ENCODE measurements at places on chromosomes 12 and 14.

DNA sequence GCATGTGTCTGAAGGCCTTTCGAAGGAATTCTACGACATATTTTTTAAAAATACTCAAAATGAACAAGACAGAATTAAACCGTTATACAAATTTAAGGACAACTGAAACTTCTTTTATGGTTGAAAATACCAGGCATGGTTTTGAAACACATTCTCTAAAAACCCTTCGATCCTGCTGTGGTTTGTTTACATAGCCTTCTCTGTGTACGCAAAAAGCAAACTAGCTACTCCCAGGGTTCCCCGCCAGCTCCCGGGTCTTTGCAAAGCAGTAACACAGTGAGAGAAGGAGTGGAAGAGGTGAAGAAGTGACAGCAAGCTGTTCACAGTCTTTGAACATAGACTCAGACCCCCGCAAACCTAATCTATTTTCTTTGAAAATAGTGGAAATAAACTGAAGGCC is 2.2 kb upstream of the TC2N start:
- no peak for DNase-seq

- no peak for DNase-seq
Observed at GRCh38 chr12:109779382-109779781, 53.8 kb downstream of the TRPV4 start.

- peak; percentile 46 for DNase-seq
Observed at GRCh38 chr12:121223292-121224285, 13.7 kb downstream of the P2RX4 start.

DNA sequence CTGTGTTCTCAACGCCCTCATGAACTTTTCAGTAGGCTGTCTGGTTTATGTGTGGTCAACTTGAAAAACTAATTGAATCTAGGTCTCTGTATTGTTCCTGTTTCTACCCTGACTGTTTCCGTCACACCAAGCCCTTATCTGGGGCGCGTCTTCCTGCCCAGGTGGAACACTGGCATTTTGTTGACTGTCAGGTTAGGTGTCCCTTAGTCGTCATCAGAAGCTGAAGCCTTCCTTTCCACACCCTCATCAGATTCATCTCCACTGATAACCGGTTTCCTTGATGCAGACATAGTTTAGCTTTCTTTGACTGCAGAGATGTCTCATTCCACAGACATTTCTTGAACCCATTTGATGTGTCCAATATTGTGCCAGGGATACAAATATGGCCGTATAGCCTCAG is 96.5 kb downstream of the DUSP16 start:
- peak; percentile 90 for DNase-seq

DNA sequence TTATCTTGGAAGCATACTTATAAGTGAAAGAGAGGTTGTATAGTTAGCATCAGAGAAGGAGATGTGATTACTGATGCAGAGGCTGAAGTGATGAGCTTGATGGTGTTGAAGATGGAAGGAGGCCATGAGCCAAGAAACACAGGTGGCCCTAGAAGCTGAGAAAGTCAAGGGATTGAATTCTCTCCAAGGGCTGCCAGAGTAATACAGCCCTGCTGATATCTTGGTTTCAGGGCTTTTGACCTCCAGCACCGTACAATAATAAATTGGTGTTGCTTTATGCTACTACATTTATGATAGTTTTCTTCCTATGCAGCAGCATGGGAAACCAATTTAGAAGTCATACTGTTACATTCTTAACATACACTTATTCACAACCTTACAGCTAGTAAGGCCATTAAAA is 1133.3 kb downstream of the AACS start:
- no peak for DNase-seq

DNA sequence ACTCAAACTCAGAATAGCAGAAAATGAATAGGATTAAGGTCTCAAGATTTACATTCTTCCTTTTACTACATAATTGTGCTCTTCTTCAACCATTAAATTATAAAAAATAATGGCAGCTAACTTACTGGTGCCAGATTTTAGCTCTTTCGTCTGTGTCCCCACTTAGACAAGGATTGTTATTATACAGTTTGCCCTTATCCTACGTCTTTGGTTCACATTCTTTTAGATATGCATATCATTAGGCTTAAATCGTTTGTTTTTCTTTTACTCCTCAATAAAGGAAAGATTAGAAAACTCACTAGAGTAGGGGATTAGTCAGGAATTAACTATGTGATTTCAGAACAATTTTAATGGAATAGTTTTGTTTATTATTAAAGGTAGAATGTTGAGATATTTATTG is 129.6 kb upstream of the GARIN2 start:
- DNase-seq: no peak

DNA sequence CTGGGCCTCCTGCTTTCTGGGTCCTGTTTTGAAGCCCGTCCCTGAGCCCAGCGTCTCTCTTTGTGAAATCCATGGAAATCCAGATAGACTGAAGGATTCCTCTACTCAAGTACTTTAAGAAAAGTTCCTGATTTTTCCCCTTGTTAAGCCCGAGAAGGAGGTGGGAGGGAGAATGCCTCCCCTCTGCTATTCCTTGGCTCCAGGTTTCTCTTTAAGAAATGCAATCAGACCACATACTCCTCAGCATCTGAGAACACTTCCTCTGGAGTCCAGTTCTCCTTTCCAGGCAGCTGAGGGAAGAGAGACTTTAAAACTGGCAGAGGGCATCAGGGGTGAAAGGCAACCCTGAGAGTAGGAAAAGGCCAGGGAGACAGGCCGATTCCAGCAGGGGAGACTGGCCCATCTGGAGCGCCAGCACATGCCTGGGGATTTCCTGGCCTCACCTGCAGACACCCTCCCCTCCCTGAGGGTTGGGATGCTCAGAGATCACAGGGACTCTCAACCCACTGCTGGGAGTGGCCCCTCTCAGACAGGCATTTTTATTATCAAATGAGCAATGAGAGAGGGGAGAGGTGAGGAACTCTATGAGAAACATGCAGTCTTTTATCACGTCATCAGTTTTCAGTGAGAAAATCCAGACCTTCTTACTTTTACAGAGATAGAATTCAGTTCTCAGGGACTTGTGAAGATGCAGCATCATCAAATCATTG is 2.0 kb upstream of the EMP1 start:
- DNase-seq: no peak

DNA sequence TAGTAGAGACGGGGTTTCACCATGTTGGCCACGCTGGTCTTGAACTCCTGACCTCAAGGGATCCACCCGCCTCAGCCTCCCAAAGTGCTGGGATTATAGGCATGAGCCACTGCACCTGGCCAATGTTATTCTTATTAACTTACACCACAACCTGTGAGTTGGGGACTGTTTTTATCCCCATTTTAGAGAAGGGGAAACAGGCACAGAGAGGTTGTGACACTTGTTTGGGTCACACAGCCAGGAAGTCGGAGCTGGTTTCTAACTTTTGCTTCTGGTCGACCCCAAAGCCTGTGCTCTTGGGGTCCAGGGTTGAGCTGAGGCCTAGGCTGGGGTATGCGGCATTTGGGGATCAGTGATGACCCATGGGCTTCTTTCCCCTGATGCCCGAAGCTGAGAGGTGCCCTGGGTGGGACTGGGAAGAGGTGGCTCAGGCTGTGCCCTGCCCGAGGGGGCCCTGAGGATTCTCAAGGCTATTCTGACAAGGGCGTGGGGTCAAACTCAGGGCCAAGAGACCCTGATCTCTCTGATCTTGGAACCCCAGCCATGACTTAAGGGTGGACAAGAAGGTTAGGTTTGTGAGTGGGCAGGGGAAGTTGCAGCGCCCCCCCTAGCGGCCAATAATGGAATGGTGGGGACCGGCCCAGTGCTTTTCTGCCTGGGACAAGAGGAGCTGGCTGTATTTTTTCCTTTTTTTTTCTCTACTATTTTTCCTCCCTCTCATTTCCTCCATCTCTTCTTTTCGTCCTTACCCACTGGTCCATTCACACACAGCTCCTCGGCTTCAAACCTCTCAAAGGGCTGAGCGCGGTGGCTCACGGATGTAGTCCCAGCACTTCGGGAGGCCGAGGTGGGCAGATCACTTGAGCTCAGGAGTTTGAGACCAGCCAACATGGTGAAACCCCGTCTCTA is 3.0 kb downstream of the SDSL start:
- DNase-seq: peak; percentile 54

DNA sequence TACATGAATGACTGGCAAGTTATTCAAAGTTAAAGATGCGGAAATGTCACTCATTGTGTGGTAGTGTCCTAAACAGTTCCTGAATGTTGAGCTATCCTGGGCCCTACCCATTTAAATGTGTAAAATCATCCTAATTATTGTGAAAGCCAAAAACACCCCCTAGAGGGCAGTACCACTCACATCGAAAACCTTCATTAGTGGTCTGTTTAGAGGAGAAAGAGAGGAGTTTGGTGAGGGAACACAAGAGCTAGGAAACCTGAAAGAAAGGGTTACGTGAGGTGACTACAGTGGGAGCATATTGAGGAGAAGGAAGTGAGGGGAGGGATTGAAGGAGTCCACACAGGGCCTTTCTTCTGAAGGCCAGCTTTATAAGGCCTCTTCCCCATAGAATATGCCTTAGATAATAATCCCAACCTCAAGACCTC is 2.5 kb upstream of the TEP1 start:
- DNase-seq: peak; percentile 72

DNA sequence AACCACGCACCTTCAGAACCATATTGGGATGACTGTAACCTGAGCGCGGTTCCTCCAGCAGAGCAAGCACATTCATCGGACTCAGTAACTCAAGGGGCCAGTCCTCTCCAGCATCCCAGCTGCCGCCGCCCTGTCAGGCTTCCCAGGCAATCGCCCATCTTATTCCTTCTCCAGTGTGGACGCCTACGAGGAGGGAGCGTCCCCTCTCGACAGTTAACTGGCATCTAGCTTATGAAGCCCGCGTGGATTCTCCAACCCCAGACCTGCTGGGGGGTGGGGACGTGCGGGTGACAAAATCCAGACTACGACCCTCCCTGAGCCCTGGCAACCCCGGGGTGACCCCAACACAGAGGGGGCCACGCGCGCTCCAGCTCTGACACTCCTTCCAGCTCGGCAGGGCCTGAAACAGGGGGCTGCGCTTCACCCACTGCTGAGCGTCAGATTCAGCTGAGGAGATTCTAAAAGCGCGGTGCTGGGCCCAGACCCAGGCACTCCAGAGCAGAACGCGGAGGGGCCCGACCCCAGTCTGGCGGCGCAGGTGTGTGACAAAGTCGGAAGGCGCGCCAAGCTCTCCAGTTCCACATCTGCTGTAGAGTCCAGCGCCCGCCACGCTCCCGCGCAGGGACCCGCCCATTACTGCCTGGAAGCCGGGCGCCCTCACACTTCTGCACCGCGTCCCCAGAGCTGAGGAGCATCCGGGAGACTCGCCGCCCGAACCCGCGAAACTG is 43.9 kb upstream of the ESR2 start:
- DNase-seq: no peak

DNA sequence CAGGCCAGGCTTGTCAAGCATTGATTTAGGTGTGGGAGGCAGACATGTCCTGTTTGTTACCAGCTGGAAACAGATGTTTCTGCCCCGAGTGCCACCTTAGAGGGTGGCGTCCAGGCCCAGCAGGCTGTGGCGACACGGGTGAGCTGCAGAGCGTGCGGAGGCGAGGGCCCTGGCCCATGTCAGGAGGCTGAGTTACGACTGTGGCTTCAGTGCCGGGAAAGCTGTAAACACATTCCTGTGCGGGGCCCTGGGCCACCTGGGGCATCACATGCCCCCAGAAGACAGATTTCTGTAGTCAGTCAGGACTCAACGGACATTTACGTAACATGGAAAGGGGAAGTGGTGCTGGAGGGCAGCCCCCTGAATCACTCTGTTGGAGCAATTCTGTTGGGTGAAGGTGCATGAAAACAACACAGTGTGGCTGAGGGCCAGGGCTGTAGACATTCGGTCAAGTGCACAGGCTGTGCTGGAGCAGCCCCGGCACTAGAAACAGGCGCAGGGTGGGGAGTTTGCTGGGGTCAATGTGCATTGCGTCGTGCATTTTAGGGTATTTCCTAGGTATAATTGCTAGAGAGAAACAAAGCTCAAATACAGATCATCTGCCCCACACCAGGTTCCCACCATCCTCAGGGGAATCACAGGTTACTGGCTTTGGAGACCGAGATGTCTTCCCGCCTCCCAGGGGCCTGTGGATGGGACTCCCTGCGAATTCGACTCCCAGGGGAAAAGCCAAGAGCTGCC is 291.8 kb downstream of the TMEM121 start:
- DNase-seq: no peak

DNA sequence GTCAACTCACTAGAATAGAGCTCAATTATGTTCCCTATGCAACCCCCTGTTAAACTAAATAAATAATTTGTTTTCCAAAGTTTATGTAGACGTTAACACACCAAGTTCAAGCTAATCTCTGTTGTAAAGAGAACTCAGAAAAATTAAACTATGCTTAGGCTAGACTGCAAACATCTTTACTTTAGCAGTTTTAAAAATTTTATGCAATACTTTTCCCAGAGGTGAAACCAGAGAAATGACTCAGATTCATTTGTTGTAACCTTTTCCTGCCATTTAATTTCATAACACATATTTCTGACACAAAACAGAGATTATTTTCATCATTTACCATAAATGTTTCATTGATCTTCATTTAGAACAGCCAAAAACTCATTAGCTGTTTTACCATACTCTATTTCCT is 27.4 kb downstream of the ABCC9 start:
- DNase-seq: no peak

GRCh38 chr14:103199124-103199523 is 75.9 kb downstream of the TNFAIP2 start:
- no peak for DNase-seq

DNA sequence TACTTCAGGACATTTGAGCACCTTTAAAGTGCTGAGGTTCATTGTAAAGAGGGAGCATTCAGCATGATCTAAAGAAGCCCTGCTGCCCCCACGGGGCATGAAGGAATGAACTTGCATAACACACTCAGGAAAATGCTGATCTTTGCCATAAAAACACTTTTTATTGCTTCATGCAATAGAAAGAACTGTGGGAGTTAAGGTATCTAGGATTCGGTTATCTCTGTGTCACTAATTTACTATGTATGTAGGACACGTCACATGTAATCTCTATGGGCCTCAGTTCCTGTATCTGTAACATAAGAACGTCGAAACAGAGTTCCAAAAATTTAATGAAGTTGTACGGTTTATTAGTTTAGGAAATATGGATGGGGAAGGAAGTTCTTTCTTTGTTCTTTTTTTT is 33.0 kb downstream of the BTBD7 start:
- no peak for DNase-seq

DNA sequence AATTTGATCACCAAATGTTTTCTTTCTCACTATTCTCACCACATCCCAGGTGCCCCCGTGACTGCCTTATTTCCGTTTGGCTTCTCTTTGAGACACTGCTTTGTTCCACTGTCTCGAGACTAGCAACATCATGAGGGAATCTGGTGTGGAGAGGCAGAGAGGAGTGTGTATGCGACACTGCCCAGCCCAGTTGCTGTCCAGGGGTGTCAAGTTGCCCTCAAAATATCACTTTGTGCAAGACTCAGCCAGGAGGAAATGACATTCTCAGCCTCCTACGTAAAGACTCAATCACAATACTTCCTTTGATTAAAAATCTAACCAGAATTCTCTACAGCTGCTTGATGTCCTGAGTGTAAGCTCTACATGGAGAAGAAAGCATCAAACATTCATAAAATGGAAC is 48.2 kb upstream of the EEA1 start:
- DNase-seq: no peak

Data from CD4-positive, alpha-beta T cell treated with Interleukin-10 for 1 hour (primary cell).